Activated T-helper 2 cell treated with anti-CD3 and anti-CD28 coated beads, Interferon-gamma antibody, Interleukin-2, Interleukin-4, amounts not matched to agents 10 μg/mL and 5 μg/mL and 100 μg/mL, durations not matched to agents 14 hours and 24 hours and 36 hours (primary cell): ENCODE measurements at places on chromosomes 1 and 21.

- peaks cover 47% of the 10 kb centered on the region for H3K27me3 ChIP-seq
- H3K4me1 ChIP-seq = peaks cover 11% of the 10 kb centered on the region
- no peaks in the 10 kb centered on the region for H3K36me3 ChIP-seq
- peak; percentile 22 for DNase-seq
- H3K27ac ChIP-seq = peak overlapping the region; percentile 64
- peak overlapping the region; percentile 76 for H3K4me3 ChIP-seq
Measured at GRCh38 chr1:207962716-207963426, 51.9 kb upstream of the CD34 start.

DNA sequence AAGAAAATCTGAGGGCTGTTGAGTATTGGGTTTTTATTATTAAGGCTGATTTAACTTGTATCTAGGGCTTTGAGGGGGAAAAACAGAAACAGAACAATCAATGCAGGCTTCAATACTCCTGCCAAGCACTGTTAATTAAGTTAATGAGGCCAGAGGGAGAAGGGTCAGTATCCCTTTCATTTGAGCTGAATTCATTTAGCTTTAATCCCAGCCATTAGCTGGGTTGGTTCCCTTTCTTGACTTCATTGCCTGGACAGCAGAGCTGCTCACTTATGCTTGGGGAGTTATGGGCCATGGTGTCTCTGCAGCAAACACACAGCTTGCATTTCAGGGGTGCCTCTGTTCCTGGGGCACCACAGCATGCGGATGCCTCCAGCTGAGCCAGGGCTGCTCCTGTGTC is 16.3 kb downstream of the TLR5 start:
- H3K27me3 ChIP-seq = peaks cover 19% of the 10 kb centered on the region
- DNase-seq = no peak
- H3K36me3 ChIP-seq = no peaks in the 10 kb centered on the region
- no peak overlapping the region for H3K4me3 ChIP-seq

DNA sequence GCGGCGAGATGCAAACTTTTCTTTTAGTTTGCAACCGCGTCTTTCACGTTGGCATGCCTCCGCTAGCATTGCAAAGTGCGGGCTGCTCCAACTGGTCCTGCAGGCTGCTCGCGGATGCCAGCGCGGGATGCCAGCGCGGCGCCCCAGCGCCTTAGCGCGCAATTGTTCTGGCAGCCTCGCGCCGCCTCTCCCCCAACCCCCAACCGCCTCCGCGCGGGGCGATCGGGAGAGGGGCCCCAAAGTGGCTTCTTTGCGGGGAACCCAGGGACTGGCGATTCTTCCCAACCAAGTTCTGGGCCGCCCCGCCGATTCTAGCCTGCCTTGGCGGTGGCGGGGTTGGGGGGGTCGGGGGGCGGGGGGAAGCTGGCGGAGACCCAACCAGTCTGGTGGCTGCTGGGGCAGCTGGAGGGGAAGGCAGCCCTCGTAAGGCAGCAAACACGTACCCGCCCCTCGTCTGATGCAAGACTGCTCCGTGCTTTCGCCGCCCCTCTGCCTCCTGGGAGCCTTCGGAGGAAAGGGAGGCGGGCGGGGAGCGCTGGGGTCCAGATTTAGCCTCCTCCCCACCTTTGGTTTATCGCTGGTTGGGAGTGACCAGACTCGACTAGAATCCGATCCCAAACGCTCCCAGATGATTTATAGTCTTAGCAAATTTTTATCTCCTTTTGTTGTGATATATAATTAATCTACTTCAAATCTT is 756 bp downstream of the PHGDH start:
- H3K4me1 ChIP-seq = peaks cover 39% of the 10 kb centered on the region
- H3K4me3 ChIP-seq = peak overlapping the region; percentile 91
- peak overlapping the region; percentile 74 for H3K27ac ChIP-seq
- H3K36me3 ChIP-seq = peaks cover 20% of the 10 kb centered on the region
- DNase-seq = peak; percentile 28

GRCh38 chr21:33078907-33079582 is 9.1 kb downstream of the OLIG1 start:
- H3K4me1 ChIP-seq = peaks cover 11% of the 10 kb centered on the region
- H3K27me3 ChIP-seq = peaks cover 45% of the 10 kb centered on the region
- peak overlapping the region; percentile 35 for H3K27ac ChIP-seq
- peak; percentile 16 for DNase-seq

GRCh38 chr1:7026169-7026568 is 240.9 kb downstream of the CAMTA1 start:
- no peaks in the 10 kb centered on the region for H3K36me3 ChIP-seq
- no peaks in the 10 kb centered on the region for H3K27me3 ChIP-seq
- H3K4me1 ChIP-seq = no peaks in the 10 kb centered on the region
- no peak overlapping the region for H3K4me3 ChIP-seq
- H3K27ac ChIP-seq = no peak overlapping the region
- DNase-seq = no peak

GRCh38 chr1:205493241-205494085 is 11.0 kb upstream of the CDK18 start:
- no peaks in the 10 kb centered on the region for H3K36me3 ChIP-seq
- no peak overlapping the region for H3K27ac ChIP-seq
- H3K4me1 ChIP-seq = peaks cover 6% of the 10 kb centered on the region
- H3K27me3 ChIP-seq = peaks cover 33% of the 10 kb centered on the region

DNA sequence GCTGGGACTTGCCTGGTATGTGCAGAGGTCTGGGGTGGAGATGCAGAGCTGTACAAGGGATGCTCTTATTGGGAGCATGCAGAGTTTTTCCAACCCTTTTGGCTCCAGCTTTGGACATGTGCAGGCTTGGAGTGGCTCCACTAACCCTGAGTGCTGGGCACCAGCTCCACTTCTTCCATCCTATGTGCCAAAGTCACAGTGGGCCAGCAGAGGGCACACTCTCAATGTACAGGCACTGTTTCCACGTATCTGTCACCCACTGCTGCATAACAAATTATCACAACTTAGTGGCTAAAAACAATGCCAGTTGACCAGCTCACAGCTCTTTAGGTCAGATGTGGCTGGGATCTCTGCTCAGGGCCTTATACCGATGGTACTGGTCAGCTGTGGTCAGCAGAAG is 631.8 kb downstream of the AJAP1 start:
- DNase-seq = peak; percentile 10
- no peak overlapping the region for H3K27ac ChIP-seq
- H3K4me3 ChIP-seq = no peak overlapping the region
- H3K27me3 ChIP-seq = no peaks in the 10 kb centered on the region

DNA sequence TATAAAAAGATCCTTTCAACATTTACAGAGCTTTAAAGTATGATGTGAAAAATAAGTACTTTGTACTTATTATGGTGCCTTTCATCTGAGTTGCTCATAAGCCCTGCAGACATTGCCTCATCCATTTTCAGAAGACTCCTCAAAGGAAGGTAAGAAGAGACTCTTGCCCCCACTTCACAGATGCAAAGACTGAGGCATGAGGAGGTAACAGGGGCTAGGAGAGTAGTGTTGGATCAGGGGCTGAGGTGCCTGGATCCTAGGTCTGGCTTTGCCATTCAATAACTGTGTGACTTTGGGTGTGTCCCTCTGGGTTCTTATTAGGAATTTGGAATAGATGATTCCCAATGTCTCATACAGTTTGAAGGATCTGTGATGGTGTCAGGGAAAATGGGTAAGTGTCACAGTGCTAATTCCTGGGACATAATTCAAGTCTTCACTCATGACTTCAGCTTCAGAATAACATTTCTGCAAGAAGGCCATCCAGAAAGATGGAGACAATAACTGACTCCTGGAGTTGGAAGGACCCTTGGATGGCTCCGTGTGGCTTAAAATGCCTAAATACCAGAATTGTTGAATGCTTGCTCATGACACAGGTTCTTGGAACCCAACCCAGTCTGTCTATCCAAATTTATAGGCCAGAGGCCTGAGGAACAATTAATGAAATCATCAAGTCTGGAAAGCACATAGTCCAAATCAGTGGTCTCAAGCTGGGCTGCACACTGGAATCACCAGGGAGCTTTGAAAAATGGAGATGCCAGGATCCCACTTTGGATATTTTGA is 93.1 kb upstream of the RUNX1 start:
- peaks cover 35% of the 10 kb centered on the region for H3K4me1 ChIP-seq
- DNase-seq = no peak
- no peak overlapping the region for H3K27ac ChIP-seq
- H3K4me3 ChIP-seq = no peak overlapping the region
- peaks cover 3% of the 10 kb centered on the region for H3K36me3 ChIP-seq
- no peaks in the 10 kb centered on the region for H3K27me3 ChIP-seq

GRCh38 chr1:186628910-186629309 is 51.3 kb downstream of the PTGS2 start:
- no peak overlapping the region for H3K27ac ChIP-seq
- H3K4me3 ChIP-seq = no peak overlapping the region
- H3K27me3 ChIP-seq = peaks cover 22% of the 10 kb centered on the region
- H3K36me3 ChIP-seq = no peaks in the 10 kb centered on the region
- H3K4me1 ChIP-seq = peaks cover 1% of the 10 kb centered on the region
- no peak for DNase-seq

DNA sequence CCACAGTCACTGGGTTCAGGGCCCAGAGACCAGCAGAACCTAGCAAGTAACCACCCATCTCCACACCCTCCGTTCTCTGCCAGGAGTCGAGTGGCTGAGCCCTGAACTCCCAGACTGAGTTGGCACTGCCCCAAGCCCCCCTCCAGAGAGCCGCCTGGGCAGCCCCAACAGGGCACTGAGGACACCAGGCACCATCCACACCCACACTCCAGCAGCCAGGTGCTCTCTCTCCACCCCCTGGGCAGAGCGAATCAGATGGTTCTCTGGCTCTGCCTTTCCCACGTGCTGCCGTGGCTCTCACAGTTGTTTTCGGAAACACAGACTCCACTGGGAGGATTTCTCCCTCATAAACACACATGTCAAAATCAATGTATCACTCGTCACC is 13.6 kb downstream of the WDR4 start:
- no peak overlapping the region for H3K27ac ChIP-seq
- peaks cover 74% of the 10 kb centered on the region for H3K36me3 ChIP-seq
- H3K27me3 ChIP-seq = no peaks in the 10 kb centered on the region
- no peak overlapping the region for H3K4me3 ChIP-seq
- no peak for DNase-seq
- peaks cover 3% of the 10 kb centered on the region for H3K4me1 ChIP-seq

DNA sequence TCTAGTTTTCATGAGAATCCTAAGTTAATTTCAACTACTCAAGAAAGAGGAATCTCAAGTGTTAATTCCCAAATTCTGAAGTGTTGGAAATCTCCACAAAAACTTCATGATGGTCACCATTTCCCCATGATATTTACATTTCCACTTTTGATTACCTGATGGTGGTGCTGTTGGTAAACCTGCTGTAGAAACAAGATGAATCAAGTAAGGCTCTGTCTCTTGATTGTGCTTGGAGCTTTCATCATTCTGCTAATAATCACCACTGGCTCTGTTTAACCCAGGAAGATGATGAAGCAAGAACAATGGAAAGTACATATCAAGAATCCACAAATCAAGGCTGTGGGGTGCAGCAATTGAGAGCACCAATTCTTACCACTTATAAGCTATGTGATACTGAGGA is 77.8 kb downstream of the C4BPA start:
- no peak overlapping the region for H3K27ac ChIP-seq
- no peak overlapping the region for H3K4me3 ChIP-seq
- H3K36me3 ChIP-seq = no peaks in the 10 kb centered on the region
- DNase-seq = no peak
- no peaks in the 10 kb centered on the region for H3K4me1 ChIP-seq

DNA sequence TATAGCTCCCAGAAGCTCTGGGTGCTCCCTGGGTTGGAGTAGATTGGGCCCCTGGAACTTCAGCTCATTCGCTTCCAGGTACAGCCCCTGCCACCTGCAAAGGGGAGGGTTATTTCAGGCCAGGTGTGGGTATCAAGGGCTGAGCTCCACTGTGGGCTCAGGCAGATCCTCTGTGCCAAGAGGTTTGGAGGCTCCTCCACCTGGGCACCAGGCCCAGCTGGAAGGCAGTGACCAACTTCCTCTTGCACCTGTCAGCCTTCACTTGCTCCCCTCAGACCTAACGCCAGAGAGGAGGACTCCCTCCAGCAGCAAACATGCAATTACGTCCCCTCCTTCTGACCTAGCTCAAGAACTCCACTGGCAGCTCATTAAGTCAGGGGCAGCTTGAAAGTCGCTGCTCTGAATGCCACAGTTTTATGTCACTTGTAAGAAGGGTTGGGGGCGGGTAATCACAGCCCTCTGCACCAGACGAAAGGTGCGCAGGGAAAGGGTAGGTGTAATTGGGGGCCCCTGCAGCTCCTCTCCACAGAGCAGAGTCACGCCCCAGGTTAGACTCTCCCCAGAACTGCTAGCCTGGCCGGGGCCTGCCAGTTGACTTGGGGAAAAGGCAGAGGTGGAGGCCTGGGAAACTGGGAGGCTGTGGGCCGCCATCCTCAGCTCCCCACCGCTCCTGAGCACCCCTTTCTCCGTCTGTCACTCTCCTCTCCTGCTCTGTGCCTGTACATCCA is 125.0 kb upstream of the TMPRSS2 start:
- no peak for DNase-seq
- no peaks in the 10 kb centered on the region for H3K36me3 ChIP-seq
- H3K27ac ChIP-seq = no peak overlapping the region
- no peak overlapping the region for H3K4me3 ChIP-seq

DNA sequence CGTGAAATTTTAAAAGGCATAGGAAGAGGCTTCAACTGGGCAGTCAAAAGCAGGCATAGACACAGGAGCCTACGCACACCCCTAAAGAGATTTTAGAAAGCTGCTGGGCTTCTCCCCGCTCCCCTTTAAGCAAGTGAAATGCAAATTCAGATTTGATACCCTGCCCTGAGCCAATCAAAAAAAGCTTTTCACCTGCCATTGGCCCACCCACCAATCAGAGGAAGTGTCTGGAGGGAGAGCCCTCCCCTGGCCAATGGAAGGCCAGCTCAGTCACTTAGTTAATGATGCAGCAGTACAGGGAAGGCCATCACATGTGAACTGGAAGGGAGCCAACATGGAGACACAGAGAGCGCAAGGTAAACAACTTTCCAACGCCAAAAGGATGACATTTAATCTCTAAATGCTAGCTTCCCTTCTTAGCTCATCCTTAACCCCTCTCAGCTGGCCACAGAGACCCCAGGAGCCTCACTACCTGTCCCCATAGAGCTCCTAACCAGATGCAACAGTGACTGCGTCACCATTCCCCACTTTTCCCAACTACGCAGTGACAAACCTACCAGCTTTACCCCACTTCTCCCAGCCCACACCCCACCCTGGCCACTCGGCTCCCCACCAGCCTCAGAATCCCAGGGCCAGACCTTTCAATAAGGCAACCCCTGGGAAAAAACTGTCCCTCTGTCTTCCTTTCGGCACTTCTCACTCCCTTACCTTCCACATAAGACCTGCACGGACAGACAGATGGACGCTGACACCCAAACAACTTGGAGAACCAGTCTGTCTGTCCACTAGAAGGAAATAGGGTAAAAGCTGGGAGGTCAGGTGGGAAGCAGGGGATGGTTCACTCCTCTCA is 71.0 kb downstream of the CD46 start:
- H3K27ac ChIP-seq = peak overlapping the region; percentile 94
- peak overlapping the region; percentile 73 for H3K4me3 ChIP-seq
- peak; percentile 46 for DNase-seq
- H3K4me1 ChIP-seq = peaks cover 60% of the 10 kb centered on the region
- peaks cover 26% of the 10 kb centered on the region for H3K36me3 ChIP-seq

- H3K4me1 ChIP-seq = peaks cover 5% of the 10 kb centered on the region
- DNase-seq = no peak
- no peak overlapping the region for H3K4me3 ChIP-seq
- no peaks in the 10 kb centered on the region for H3K27me3 ChIP-seq
- H3K36me3 ChIP-seq = no peaks in the 10 kb centered on the region
- no peak overlapping the region for H3K27ac ChIP-seq
Measured at GRCh38 chr1:29975036-29975694, 738.8 kb downstream of the PTPRU start.

- H3K27ac ChIP-seq = no peak overlapping the region
- DNase-seq = peak; percentile 22
- no peak overlapping the region for H3K4me3 ChIP-seq
- peaks cover 17% of the 10 kb centered on the region for H3K4me1 ChIP-seq
Measured at GRCh38 chr1:160251687-160252526, 10.4 kb downstream of the DCAF8 start.

GRCh38 chr1:157442065-157442464 is 110.2 kb downstream of the FCRL5 start:
- H3K36me3 ChIP-seq = no peaks in the 10 kb centered on the region
- H3K27me3 ChIP-seq = peaks cover 3% of the 10 kb centered on the region
- H3K4me1 ChIP-seq = no peaks in the 10 kb centered on the region
- no peak overlapping the region for H3K27ac ChIP-seq
